ENCODE measurements at places on chromosomes 6 and 20.

GRCh38 chr6:131954059-131954774 is 3.0 kb upstream of the CCN2 start:
- DNase-seq: no peak

- DNase-seq: no peak
Measured at GRCh38 chr20:44388466-44389023, 33.0 kb downstream of the HNF4A start.

- no peak for DNase-seq
Measured at GRCh38 chr6:136011475-136011874, 160.0 kb downstream of the PDE7B start.

DNA sequence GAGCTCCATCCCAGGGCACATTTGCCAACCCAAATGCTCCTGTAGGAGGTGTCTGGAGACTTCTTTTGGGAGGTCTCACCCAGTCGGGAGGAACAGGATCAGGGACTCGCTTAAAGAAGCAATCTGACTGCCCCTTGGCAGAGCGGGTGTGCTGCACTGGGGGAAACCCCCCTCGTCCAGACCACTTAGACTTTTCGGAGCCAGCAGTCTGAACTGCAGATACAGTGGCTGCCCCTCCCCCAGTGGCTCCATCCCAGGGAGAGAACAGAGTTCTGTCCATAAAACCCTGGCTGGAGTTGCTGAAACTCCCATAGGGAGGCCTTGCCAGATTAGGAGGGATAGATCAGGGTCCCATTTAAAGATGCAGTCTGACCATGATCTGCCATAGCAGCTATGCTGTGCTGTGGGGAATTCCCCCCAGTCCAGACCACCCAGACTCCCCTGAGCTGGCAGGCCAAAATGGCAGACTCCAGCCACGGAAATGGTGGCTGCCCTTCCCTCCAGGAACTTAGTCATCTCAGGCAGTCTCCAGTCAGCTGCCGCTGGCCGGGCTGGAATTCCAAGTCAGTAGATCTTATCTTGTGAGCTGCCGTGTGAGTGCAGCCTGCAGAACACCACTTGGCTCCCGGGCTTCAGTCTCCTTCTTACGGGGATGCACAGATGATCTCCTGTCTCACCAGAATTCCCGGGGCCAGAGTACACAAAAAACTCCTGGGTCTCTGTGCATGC is 278.1 kb upstream of the SASH1 start:
- DNase-seq: no peak

DNA sequence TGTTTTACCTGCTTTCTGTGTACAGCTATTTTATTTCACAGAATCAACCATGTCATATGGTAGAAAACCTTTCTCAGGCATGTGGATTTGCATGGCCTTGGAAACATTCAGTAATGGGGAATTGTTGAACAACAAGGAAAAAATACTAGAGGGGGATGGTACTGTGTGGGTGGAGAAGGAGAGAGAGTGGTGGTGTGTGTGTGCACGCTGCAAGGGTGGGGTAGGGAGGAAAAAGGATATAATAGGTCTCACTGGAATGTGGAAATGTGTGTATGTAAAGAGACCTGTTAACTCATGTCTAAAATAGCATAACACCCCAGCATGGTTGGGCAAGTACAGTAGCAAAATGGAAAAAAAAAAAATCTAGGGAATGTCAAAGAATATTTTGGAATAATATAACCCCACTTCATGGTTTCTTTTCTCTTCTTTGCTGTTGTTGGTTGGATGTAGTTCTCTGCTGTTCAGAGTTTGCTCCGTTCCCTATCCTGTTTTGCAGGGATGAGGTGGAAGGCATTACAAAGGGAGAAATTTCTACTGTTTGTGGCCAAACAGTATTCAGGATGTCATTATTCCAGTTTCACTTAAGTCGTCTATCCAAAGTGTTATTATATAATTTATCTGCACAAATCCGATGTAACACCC is 93.9 kb upstream of the CITED2 start:
- DNase-seq: no peak

GRCh38 chr6:89144354-89144906 is 1.4 kb upstream of the PM20D2 start:
- DNase-seq: no peak

GRCh38 chr6:72382602-72383529 is 239.0 kb upstream of the KCNQ5 start:
- no peak for DNase-seq

DNA sequence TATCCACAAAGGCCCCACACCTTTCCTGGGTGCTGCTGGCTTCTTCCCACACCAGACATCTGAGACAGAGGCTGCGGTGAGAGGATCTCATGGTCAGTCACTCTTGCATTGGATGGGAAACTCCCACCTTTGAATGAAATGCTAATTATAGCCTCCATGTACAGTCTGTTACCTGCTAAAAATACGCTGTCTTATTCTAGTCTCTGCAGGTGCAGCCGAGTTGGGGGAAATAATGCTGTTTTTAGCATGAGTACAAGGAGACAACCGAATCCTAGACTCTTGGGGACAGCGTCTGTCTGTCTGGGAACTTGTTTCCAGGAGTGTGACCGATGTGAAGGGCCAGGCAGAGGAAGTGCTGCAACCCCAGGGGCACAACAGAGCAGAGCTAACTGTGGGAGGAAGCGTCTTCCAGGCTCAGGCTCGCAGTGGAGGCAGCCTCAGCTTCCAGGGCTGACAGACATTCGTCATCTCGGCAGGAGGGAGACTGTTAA is 286.2 kb downstream of the PREX1 start:
- no peak for DNase-seq

DNA sequence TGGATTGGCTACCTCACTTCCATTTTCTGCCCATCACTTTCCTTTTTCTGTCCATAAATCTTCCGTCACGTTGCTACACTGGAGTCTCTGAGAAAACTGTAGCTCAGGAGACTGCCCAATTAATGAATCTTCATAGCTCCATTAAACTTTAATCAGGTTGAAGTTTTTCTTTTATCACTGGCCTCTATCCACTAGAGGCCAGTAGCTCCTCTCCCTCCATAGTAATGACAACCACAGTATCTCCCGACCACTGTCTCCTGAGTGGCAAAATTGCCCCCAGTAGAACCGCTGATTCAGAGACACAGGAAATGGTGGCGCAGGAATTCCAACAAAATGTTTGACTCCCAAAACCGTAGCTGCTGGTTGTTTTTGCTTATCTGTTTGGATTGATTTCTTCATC is 18.4 kb upstream of the DOK5 start:
- no peak for DNase-seq

DNA sequence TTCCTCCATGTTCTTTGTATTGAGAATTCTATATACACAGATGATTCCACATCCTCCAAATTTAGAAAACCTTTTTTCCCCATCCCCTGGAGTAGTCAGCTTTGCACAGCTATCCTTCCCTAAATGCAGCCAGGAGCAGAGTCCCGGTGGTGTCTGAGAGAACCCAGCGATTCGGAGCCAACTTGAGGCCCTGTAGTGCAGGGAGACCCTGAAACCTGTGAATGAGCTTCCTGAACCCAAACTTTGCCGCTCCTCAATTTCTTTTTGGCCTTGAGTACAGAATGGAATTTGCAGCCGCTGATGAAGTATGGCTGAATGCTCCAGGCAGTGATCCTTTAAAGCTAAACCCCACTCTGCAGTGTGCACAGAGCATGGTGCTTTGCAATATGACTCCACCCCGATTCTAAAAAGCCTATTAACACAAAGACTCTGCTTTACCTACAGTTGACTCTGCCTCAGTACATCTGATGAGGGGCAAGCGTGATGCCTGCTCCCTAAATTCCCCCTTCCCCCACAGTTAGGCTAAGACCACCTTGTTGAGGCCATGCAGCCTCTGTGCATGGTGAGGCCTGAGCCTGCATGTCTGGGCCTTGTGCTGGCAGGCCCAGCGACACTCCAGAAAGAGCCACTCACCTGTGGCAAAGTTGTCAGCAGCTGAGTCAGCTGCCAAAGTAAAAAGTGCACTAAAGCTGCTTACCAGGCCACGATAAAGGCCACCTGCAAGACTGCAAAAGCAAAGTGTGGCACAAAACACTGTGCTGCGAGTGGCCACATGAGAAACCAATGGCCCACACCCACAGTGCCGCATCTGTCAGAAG is 82.1 kb downstream of the PLEKHG1 start:
- no peak for DNase-seq

- no peak for DNase-seq
Measured at GRCh38 chr20:32930701-32931100, 72.0 kb downstream of the EFCAB8 start.

DNA sequence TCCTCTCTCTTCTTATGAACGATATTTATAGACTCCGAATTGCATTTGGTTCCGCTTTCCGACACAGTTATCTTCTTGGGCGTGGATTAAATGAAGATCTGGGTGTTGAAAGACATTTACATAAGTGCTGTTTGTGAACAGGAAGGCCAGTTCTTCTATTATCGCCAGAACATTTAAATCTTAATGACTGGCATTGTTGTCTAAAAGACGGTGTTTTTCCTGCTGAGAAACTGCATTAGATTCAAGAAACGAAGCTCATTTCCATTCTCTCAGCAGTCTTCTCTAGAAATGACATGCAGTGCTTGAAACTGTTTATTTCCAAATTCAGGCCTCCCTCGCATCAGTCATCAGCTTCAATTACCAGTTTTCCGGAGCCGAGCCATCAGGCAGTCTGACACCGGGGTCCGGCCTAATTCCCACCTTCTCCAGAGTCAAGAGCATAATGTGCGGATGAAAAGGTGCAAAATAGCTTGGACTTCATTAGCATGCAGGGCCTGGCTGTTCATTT is 16.0 kb downstream of the LINC00237 start:
- DNase-seq: no peak

DNA sequence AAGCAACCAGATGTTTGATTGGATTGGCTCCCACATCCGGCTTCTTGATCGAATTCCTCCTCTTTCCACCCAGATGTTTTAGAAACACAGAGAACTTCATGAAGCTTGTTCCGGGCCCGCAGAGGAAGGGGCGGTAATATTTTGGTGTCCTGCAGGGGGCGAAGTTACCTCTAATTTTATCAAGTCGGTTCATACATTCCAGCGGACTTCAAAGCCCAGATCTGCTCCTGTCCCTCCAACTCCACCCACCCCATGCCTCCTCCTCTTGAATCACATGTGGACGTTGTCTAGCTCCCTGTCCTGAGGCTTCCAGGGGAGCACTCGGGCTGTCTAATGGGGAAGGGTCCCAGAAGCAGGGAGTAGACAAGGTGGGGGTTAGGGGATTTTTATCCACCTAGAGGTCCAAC is 2.9 kb upstream of the BMP6 start:
- DNase-seq: no peak

DNA sequence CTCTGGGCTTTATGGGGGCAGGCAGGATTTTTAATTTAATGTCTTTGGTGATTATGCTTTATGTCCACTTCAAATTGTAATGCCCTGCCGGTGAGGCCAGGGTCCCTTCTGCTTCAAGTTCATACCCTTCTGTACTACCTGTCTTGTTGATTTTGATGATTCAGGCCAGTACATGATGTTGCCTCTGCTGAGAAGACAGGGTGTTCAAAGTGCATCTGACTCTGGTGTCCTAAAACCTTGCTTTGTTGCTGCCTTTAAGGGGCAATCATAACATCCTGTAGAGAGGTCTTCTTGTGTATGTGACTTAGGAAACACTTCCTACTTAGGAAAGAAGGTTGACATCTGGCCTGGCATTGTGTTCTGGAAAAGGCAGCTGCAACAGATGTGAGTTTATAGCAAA is 113.2 kb downstream of the TMEM170B start:
- DNase-seq: no peak
